ENCODE measurements at places on chromosomes 2 and 18. TPM values are rescaled to one million over a fixed set of nuclear protein-coding genes. Genes with fewer than 3 reads are reported as not detected.

DNA sequence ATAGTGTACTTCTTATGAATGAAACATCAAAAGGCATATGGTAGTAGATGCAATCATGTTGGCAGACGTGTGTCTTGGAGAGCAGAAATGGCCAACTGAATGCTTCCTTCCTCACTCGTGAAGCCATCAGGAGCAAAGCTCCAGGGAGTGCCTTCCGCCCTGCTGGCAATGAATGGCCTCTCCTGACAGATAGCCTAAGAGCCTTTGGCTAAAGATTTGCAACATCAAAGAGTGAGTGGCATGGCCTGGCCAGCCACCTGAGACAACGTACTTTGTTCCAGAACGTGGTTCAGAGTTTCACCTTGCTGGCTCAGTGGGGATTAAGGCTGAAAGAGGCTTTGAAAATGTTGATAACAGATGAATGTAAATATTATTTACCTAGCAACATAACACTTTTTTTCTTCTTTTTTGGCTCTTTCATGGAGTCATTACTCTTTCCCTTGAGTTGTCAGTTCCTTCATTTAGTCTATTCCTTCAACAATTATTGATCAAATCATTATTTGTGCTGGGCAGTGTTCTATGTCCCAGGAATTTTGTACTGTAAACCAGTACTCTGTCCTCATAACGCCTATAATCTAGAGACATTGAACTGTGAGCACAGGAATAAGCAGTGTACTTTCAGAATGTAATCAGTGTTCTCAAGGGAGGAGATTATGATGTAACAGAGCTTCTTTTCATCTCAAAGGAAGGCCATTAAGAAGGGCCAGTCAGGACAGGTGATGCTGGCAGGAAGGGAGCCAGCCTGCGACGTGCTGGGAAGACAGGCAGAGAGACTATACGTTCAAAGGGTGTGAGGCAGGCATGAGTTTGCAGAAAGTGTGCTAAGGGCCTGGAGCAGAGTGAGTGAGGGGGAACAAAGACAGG lies 59.4 kb upstream of the SH3RF3 start:
- H3K27me3 ChIP-seq, result no peaks in the 10 kb centered on the region
- no peak overlapping the region for H3K27ac ChIP-seq
- no peaks in the 10 kb centered on the region for H3K4me1 ChIP-seq
- no peak overlapping the region for H3K4me3 ChIP-seq
- no peak for DNase-seq

DNA sequence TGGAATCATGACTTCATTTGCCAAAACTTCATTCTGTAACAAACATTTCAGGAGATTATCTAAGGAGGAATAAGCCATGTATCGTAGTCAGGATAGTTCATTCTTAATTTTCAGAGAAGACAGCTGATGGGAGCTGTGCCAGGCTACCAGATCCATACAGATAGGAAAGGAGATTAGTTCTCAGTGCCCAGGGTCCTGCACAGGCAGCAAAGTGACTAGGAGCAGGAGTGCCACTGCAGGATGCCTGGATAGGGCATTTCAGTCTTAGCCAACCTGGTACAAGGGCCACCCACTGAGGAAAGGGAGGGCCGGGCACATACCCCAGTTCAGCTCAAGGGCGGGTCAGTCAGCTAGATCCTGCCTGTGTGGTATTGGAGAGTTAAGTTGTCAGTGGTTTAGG lies 6.7 kb upstream of the OSR1 start:
- H3K27me3 ChIP-seq, result peaks cover 42% of the 10 kb centered on the region
- no peaks in the 10 kb centered on the region for H3K36me3 ChIP-seq
- no peak overlapping the region for H3K4me3 ChIP-seq
- H3K27ac ChIP-seq, result no peak overlapping the region
- no peak for DNase-seq

DNA sequence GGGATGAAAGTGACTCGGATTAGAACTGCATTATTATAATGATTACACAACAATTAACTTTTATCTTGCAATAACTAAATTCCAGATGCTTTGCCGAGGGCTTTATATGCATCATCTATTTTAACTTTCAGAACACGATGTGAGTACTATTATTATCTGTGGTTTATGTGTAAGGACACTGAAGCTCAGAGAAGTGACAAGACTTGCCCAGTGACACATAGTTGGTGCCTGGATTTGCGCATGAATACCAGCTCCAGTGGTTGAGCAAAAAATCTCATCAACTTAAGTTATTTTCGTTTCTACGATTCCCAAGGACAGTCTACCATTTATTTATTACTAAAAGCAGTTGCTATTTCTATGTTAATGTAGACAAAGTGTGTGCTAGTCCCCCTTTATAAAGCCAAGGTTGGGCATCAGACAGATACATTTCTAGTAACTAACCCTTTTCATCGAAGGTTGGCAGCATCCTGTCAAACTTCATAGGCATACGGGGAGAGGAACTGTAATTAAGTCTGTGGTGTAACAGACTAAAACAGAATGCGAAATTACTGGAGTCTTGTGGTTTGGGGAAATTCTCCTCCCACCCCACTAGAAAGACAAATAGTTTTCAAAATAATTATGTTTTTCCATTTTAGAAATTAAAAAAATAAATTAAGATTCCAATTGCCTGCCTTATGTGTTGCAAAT lies 73.2 kb upstream of the BOD1L2 start:
- H3K27me3 ChIP-seq, result peaks cover 13% of the 10 kb centered on the region
- no peak for DNase-seq
- no peak overlapping the region for H3K27ac ChIP-seq

- H3K27ac ChIP-seq, result no peak overlapping the region
- H3K4me3 ChIP-seq, result no peak overlapping the region
- no peaks in the 10 kb centered on the region for H3K36me3 ChIP-seq
- H3K4me1 ChIP-seq, result no peaks in the 10 kb centered on the region
Observed at GRCh38 chr2:119245841-119246230, 22.2 kb downstream of the STEAP3 start.

DNA sequence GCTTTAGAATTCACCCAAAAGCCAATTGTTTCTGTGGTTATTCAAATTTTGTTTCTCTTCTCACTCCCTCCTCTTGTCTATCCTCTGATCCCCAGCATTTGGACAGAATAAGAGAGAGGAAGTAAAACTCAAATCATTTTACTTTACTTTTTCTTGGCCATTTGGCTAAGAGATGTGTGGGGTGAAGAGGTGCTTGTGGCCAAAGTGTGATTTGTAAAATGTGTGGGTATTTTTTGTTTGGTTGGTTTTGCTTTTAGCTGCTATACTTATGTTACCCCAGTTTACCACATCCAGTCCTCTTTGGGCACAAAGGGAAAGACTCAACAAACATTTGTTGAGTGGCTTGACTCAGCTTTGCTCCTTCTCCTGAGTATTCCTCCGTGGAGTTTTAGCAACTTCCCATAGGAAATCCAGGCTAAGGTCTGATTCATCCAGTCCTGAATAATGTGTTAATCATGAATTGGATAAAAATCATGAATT lies 109.1 kb upstream of the CYP1B1 start:
- H3K27me3 ChIP-seq, result no peaks in the 10 kb centered on the region
- no peak overlapping the region for H3K27ac ChIP-seq
- no peaks in the 10 kb centered on the region for H3K36me3 ChIP-seq
- no peak for DNase-seq

- H3K27me3 ChIP-seq, result no peaks in the 10 kb centered on the region
- H3K4me3 ChIP-seq, result no peak overlapping the region
- H3K27ac ChIP-seq, result no peak overlapping the region
- no peaks in the 10 kb centered on the region for H3K4me1 ChIP-seq
- H3K36me3 ChIP-seq, result no peaks in the 10 kb centered on the region
Observed at GRCh38 chr2:227401550-227401949, 13.8 kb upstream of the SCYGR1 start.

DNA sequence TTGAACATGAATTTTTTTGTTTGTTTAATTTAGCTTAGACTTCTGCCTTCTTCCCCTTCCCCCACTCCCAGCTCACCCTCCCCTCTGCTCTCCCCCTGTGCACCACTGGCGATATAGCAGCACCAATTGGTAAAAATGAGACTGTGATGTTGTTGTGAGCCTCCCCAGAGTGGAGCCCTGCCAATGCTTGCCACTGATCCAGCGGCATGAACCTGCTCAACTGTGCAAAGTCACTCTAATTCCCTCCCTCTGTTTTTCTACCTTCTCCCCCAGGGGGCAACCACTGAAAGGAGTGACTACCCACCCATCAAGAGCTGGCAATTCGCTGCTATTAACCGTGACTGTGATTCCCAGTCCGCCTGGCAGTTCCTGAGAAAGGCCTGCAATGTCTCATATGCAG lies 30.2 kb downstream of the KLHL14 start:
- DNase-seq, result no peak
- H3K27me3 ChIP-seq, result no peaks in the 10 kb centered on the region
- no peak overlapping the region for H3K27ac ChIP-seq
- no peak overlapping the region for H3K4me3 ChIP-seq

DNA sequence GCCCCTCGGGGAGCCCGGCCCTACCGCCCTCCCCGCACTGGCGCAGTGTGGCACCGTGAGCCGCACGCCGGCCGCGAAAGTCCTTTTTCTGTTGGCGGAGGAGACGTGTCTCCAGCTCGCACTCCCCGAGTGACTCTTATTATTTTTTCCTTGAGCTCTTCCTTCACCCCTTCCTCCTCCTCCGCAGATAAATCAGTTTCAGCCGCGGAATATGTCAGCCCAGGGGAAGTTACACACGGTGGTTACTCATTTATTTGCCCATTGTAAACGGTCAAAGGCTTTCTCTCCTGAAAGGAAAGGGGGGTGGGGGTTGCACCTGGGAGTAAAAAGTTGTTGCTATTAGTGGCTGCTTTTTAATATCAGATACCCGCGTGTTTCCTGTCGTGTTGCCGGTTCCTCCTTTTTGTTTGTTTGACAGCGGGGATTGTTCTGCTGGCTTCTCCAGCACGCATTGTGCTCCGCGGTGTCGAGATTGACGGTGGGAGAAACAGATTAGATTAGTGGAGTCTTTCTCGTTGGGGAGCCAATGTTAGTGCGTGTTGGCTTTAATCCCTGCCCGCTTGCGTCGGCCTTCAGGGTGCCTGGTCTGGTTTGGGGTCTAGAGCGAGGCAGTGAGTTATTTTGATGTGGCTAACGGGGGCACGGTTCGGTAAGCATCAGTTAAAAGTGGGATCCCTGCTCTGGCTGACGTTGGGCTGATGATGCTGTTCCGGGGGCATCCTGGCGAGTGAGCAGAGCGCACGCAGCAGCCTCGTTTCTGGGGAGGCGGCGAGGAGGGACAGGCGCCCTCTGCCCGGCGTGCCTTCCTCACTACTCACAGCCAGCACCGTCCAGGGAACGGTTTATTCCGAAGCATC lies 1.6 kb downstream of the CRIM1 start:
- H3K27ac ChIP-seq, result peak overlapping the region; percentile 28
- peaks cover 11% of the 10 kb centered on the region for H3K4me1 ChIP-seq
- H3K36me3 ChIP-seq, result no peaks in the 10 kb centered on the region
- peaks cover 53% of the 10 kb centered on the region for H3K27me3 ChIP-seq
- DNase-seq, result peak; percentile 6
- peak overlapping the region; percentile 49 for H3K4me3 ChIP-seq

DNA sequence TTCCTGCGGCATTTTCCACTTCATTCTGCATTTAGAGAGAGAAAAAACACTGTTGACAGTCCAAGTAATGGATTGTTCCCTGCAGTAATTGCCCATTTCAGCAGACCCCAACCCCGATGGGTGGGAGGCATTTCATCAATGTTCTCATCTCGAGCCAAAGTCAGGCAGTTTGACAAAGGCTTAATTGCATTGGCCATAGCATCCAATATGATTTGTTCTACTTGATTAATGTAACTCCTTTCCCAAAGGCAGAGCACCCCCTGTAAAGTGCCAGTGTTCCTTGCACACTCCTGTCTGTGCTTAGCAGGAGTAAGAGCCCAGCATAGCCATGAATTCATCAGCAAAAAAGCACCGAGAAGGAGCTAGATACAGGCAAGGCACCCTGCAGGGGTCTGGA lies 174.4 kb downstream of the SEPTIN10 start:
- H3K27ac ChIP-seq, result no peak overlapping the region
- H3K4me3 ChIP-seq, result no peak overlapping the region
- no peaks in the 10 kb centered on the region for H3K27me3 ChIP-seq
- peaks cover 20% of the 10 kb centered on the region for H3K4me1 ChIP-seq

DNA sequence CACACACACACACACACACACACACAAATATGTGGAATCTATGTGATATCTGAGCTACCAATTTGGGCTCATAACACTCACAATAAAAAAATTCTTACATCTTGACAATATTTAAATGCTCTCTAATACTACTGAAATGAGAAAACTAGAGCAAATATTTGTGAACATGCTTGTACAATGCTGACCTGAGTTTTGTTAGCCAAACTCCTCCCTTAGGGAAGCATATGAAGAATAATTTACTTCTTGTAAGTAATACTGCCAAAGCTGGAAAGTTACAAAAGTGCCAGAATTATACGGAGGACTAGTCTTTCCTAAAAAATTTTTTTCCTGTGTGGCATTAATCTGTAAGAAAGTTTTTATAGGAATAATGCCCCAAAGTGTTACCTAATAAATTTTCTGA lies 18.5 kb downstream of the MBD2 start:
- peaks cover 6% of the 10 kb centered on the region for H3K4me1 ChIP-seq
- no peaks in the 10 kb centered on the region for H3K27me3 ChIP-seq
- no peak overlapping the region for H3K27ac ChIP-seq
- DNase-seq, result no peak
- no peak overlapping the region for H3K4me3 ChIP-seq

DNA sequence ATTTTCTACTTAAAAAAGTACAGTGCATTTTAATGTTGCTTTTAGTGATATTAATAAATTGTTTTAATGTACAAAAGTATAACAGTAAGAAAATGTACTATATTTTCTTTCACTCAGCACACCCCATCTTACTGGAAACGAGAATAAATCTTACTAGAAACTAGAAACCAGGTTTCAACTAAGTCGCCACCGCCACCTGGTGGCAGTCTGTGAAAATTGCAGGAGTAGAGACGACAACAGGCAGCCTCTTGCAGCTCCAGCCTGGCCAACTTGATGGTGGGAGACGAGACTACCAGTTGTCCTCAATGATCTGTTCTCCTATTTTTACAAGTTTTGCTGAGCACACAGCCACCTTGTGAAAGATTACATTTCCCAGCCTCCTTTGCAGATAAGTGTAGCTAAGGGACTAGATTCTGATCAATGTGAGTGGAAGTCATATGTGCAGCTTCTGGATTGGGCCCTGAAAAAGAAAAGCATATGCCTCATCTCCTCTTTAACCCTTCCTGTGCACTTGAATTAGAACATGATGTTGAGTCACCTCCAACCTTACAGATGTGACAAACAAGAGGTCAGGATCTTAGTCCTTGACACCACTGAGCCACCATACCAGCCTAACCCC lies 8.7 kb downstream of the OTOF start:
- no peaks in the 10 kb centered on the region for H3K27me3 ChIP-seq
- no peaks in the 10 kb centered on the region for H3K4me1 ChIP-seq
- no peak overlapping the region for H3K27ac ChIP-seq
- H3K36me3 ChIP-seq, result no peaks in the 10 kb centered on the region
- no peak overlapping the region for H3K4me3 ChIP-seq
- DNase-seq, result peak; percentile 21

The LIMS4 gene
- polyA plus RNA-seq, result 0.32 TPM

The TTR gene
- 8.8 TPM for polyA plus RNA-seq

The PLGLB1 gene
- 25.4 TPM for polyA plus RNA-seq

The PAX8 gene
- polyA plus RNA-seq, result 0.41 TPM

The SERPINB12 gene
- 4.0 TPM for polyA plus RNA-seq

The ECEL1 gene
- polyA plus RNA-seq, result 1.7 TPM

The HOXD12 gene
- polyA plus RNA-seq, result not detected

Data from thymus (tissue), 14 donors.